ENCODE measurements at places on chromosomes 2 and 18. TPM values are rescaled to one million over a fixed set of nuclear protein-coding genes. Genes with fewer than 3 reads are reported as not detected.

The CROCC2 gene
- total RNA-seq, result 0.41 TPM

- DNase-seq, result peak; percentile 29
These were observed 93.9 kb downstream of the ACVR1 start for GRCh38 chr2:157782057-157782845.

- no peak for DNase-seq
These were observed 30.5 kb upstream of the UBE2E3 start for GRCh38 chr2:180949896-180950295.

DNA sequence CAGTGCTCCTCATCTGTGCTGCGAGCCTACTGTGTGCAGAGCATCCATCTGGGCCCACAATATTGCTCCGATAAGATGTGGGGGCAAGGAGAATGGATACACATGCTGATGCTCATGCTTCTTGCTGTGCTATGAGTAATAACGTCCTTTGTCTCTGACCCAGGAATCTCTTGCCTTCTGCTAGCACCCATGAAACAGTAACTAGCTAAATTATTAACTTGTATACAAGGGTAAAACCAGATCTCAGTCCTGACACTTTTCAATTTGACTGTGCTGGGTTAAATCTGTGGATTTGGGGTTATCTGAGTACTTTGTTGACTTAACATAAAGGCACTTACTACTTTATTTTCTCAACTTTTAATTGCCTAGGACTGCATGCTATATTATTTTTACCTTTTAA lies 357.6 kb downstream of the SLC4A3 start:
- DNase-seq, result no peak

DNA sequence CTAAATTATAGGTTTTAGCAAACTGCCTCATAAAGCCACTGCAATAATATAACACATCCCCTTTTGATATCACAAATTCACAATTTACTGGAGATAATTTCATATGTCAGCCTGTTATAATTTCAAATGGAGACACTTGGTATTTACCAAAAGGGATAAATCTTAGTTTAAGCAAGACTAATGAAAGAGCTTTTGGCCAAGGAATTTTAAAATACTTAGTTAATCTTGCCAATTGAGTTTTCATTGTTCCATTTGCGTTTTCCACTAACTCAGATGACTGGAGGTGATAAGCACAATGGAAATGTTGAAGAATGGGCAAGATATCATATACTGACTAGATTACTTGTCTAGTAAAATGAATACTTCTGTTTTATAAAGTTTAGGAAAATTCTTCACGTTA lies 379.3 kb upstream of the SYT4 start:
- DNase-seq, result peak; percentile 21

The DPYSL5 gene
- not detected for total RNA-seq

GRCh38 chr2:4139316-4139715 lies 435.9 kb downstream of the DCDC2C start:
- no peak for DNase-seq

DNA sequence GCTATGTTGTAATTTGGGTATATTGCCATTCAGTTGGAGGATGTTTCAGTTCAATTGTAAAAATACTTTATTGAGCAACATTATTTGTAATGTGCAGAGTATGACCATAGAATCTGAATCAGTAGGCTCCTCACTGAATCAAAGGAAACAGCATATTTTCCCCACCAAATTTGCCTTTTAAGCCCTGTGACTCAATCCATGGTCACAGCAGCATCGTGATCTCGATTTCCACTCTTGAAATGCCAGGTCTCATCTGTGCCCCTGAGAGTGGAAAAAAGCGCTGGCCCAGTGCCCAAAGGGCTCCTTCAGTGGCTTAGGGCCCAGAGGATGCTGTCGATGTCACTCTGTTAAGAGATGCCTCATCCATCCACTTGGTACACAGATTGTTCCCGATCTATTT lies 57.5 kb downstream of the FHOD3 start:
- DNase-seq, result peak; percentile 66

GRCh38 chr2:25570161-25570845 lies 103.1 kb downstream of the DTNB start:
- DNase-seq, result peak; percentile 40

The CDK5R2 gene
- not detected for total RNA-seq

The LONRF2 gene
- 1.8 TPM for total RNA-seq

The YPEL5 gene
- total RNA-seq, result 102 TPM

GRCh38 chr2:48018480-48018879 lies 112.2 kb upstream of the FBXO11 start:
- DNase-seq, result no peak

DNA sequence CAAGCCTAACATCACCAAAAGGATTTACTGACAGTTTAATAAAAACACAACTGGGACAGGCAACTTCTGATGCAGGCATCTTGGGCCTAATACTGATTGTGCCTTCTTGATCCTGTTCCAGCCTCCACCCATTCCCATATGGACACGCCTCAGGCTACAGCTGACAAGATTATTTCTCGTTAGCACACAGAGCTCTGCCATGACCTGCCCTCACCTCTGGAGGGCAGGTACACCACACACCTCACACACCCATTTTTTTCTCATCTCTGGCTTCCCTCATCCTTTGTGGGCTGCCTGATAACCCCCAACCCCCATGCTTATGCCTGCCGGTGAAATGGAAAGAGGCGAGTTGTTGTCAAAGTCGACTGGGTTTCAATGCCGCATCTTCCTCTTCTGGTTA lies 147.0 kb downstream of the ANTXR1 start:
- no peak for DNase-seq

The LCLAT1 gene
- total RNA-seq, result 21.5 TPM

GRCh38 chr2:42195559-42195958 lies 26.4 kb downstream of the EML4 start:
- DNase-seq, result peak; percentile 79

DNA sequence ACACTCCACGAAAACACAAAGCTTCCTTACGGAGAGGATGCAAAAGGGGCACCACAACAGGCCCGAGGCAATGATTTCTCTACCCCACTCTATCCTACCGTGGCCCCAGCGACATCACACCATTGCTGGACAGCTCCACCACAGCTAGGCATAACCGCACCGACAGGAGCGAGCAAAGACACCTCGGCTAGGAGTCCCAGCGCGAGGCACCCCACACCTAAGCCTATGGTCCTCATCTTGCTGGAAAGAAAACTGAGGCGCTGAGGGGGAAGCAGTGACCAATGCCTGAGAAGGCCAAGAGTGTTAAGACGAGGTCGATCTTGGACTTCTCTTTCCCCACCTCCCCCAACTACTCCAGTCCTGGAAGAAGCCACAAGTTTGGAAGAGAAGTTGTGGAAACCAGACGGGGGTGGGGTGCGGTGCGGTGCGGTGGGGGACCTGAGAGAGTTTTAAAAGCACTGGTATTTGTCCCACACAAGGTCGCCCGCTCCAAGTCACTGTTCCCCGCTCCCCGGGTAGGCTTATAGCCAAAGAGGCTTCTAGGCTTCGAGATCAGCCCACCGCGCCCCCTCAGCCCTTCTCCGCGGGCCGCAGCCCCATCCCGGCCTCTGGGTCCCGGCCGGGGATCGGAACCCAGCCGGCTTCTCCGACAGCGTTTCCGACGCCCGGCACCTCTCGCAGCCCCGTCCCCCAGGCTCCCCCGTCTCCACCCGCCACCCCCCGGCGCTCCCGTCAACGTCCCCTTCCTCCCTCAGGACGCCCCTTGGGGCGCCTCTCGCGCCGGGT lies 766 bp downstream of the PDE6D start:
- DNase-seq, result peak; percentile 12

- no peak for DNase-seq
These were observed 65.4 kb downstream of the EIF2AK3 start for GRCh38 chr2:88561646-88562388.

DNA sequence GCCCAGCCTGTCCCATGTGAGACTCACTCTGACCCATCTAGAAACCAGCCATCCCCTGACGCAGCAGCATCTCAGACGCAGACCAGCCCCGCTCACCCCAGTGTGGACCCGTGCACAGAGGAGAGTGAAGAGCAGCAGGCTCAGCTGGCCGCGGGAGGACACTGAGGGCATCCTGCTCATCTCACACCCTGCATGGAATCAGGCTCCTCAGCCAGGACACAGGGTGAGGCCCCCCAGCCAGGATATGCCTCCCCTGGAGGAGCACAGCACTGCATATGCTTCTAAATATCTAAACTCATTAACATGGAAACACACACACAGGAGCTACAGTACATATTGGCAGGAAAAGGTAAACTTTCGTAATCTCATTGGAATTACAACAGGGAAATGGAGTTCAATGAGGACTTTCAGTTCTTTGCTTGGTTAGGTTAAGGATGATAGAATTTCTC lies 34.4 kb downstream of the NEMP2 start:
- no peak for DNase-seq

- no peak for DNase-seq
These were observed 24.1 kb downstream of the GAD1 start for GRCh38 chr2:170840717-170841210.

DNA sequence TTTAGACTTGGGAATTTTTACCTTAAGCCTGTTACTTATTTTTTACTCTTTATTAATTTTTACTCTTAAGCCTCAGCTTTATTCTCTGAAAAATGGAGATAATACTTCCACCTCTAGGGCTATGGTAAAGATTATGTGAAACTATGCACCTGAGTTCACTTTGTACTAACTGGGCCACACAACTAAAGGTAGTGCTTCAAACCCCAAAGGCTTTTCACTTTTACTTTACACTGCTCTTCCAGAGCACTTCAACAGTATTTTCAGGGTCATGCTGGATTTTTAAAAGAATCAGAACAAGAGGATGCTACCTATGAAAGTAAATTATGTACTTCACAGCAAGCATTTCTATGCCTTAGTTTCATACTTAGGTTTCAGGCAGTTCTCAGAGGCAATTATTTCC lies 27.8 kb downstream of the MEX3C start:
- no peak for DNase-seq

DNA sequence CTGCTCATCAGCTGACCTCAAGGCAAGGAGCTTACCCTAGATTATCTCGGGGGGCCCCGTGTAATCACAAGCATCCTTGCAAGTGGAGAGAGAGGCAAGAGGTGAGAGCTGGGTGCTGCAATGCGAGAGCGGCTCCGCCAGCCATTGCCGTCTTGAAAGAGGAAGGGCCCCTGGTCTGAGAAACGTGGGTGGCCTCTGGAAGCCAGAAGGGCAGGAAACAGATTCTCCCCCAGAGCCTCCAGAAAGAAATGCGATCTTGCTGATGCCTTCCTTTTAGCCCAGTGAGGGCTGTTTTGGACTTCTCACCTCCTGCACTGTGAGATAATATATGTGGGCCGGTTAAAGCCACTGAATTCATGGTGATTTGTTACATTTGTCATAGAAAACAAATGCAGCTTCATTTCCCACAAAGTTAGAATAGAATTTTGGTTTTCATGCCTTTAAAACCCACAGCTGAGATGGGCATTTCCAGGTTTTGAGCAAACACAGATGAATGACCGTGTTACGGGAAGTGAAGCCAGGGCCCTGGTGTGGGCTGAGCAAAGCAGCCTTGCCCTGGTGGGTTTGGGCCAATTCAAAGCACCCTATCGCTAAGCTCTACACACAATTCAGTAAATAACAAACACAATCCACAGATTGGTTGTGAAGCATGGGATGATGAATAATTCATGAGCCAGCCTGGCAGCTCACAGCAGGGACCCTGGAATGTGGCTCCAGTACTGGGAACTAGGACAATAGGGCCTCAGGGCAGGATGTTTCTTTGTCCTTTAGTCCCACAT lies 319.9 kb upstream of the HS6ST1 start:
- no peak for DNase-seq

GRCh38 chr2:227908266-227909054 lies 37.0 kb downstream of the DAW1 start:
- peak; percentile 5 for DNase-seq

- DNase-seq, result no peak
These were observed 147.6 kb downstream of the HDAC4 start for GRCh38 chr2:239253264-239253663.

The LINC00305 gene
- not detected for total RNA-seq

DNA sequence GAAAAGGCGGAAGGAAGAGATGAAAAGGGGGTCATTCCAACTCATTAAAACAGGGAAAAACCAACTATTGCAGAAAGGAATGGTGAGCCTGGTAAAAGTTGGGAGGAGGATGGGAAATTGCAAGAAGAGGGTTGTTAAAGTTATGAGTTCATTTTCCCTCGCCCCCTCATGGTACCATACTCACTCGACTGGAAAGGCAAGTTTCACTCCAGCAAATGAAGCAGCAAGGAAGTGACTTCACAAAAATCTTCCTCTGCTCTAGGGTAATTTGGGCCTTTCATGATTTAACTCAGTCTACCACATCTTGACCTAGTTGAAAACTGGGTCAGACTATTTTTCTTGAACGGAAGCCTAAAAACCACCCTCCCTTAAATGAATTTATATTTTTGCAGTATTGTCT lies 22.8 kb upstream of the DAW1 start:
- DNase-seq, result no peak

The TBR1 gene
- total RNA-seq, result not detected

DNA sequence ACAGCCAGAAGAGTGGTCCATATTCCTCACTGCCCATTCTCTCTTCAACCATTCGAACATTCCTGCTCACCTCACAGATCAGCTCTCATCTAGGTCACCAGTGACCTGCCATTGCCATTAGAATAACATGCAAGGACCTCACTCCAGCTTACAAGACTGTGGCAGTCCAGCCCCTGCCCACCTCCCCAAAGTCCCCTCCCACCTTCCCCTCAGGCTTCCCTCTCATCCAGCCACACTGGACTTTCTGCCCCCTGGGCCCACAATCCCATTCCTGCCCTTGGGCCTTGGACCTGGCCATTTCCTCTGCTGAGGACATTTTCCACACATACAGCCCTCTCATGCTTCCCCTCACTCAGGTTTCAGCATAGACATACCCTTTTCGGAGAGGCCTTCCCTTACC lies 5.2 kb upstream of the TMEM177 start:
- no peak for DNase-seq

- no peak for DNase-seq
These were observed 22.0 kb upstream of the FZD5 start for GRCh38 chr2:207791579-207792243.

- DNase-seq, result peak; percentile 69
These were observed 70.8 kb downstream of the INPP4A start for GRCh38 chr2:98515250-98515991.

GRCh38 chr2:227506456-227506855 lies 34.5 kb downstream of the AGFG1 start:
- no peak for DNase-seq

- no peak for DNase-seq
These were observed 21.7 kb downstream of the INHBB start for GRCh38 chr2:120367649-120368048.

The CYP26B1 gene
- total RNA-seq, result 2.5 TPM

DNA sequence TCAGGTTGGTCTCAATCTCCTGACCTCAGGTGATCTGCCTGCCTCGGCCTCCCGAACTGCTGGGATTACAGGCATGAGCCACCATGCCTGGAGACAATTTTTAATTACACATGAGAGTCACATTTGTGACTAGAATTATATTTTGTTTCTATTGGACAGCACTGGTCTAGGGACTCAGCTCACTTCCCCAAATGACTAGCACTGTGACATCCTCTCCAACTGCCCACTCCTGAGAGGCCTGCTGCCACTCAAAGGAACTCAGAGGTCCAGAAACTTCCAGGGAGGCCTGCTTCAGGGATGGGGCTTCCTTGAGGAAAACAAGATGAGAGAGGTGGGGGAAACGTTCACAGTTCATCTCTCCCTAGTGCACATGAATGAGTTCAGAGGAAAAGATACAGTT lies 29.5 kb downstream of the TMEM163 start:
- DNase-seq, result no peak

GRCh38 chr2:173990970-173991819 lies 26.0 kb upstream of the SP3 start:
- peak; percentile 94 for DNase-seq

- DNase-seq, result no peak
These were observed 117.4 kb downstream of the PMS1 start for GRCh38 chr2:189901664-189902063.

- no peak for DNase-seq
These were observed 801.8 kb downstream of the CCDC85A start for GRCh38 chr2:56985609-56986008.

The CXCR4 gene
- total RNA-seq, result 0.27 TPM
